ENCODE measurements at places on chromosomes 1 and 21.
A peak's percentile ranks its signal among the peaks of the same experiment; 100 is the strongest.

GRCh38 chr1:150002217-150002616 is 8.3 kb downstream of the OTUD7B start:
- no peak for DNase-seq

DNA sequence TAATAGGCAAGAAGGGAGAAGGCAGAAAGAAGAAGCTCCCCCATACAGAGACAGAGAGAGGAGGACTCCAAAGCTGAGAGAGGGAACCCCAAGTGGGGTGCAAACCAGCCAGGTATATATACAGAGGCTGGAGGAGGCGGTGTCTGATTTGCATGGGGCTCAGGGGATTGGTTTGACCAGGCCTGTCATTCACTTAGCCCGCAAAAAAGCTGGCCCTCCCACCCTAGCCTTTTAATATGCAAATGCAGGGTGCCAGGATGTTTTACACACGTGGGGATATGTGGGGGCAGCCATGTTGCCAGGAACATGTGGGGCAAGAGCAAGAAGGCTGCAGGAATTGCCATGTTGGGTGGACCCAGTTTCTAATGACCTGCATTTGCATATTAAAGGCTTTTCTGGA is 37.0 kb upstream of the TENT5B start:
- DNase-seq, result no peak

DNA sequence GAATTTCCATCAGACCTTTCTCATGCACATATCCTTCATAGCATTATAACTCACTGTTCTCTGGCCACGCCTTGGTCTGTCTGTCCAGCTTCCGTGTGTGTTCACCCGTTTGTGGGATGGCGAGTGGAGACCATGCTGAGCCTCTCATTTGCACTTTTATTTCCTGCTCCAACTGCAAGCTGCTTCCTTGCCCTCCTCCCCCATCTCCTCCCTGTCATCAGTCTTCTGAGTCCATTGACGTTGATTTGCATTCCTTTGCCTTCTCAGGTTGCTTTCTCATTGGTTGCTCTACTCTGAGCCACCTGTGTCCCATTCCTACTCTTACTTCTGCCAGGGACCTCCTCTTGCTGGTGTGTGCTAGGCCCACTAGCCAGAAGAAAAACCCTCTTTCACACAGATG is 146.4 kb downstream of the NOS1AP start:
- no peak for DNase-seq

GRCh38 chr1:175192111-175192629 is 406 bp downstream of the KIAA0040 start:
- peak; percentile 46 for DNase-seq

GRCh38 chr1:248824701-248825100 is 1.0 kb downstream of the SH3BP5L start:
- DNase-seq, result no peak

DNA sequence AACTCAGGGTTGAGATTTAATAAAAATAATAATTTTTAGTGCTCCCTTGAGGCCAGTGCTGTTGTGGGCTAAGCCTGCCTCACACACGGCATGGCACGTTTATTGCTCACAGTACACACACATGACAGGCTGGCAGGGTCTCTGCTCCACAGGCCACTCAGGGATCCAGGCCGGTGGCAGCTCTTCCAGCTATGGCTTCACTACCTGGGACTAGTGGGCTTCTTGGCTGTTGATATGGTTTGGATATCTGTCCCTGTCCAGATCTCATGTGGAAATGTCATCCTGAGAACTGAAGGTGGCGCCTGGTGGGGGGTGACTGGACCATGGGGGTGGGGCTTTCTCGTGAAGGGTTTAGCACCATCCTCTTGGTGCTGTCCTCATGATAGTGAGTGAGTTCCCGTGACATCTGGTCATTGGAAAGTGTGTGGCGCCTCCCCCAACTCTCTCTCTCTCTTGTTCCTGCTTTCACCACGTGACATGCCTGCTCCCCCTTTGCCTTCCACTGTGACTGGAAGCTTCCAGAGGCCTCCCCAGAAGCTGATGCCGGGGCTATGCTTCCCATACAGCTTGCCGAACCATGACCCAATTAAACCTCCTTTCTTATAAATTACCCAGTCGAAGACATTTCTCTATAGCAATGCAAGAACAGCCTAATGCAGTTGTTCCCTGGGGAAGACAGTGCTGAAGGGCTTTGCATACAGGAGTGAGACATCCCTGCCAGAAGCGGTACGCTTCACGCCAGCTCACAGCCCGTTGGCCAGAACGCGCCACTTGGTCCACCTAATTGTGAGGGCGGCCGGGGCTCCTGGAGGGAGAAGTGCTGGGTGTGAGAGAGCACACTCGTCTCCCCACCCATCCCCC is 226.9 kb upstream of the C1orf174 start:
- DNase-seq, result peak; percentile 18

DNA sequence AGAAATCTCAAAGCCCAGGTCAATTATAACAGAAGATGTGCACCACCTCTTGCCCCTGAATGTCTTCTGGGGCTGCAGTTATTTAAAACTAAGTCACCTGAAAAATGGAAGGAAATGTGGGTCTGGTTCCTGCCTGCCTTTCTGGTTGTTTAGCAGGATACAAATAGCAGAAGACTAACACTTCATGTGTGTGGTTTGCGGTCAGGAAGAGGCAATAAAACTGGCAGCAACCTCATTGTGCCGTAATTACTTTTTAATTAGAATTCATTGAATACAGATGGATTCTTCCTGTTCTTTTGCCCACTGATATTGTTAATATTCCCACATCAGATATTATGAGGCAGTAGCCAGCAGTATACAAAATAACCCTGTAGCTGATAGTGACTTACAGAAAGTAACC is 345.7 kb downstream of the ZNF326 start:
- DNase-seq, result no peak

- no peak for DNase-seq
Observed at GRCh38 chr21:19590044-19590443, 1186.5 kb upstream of the TMPRSS15 start.

DNA sequence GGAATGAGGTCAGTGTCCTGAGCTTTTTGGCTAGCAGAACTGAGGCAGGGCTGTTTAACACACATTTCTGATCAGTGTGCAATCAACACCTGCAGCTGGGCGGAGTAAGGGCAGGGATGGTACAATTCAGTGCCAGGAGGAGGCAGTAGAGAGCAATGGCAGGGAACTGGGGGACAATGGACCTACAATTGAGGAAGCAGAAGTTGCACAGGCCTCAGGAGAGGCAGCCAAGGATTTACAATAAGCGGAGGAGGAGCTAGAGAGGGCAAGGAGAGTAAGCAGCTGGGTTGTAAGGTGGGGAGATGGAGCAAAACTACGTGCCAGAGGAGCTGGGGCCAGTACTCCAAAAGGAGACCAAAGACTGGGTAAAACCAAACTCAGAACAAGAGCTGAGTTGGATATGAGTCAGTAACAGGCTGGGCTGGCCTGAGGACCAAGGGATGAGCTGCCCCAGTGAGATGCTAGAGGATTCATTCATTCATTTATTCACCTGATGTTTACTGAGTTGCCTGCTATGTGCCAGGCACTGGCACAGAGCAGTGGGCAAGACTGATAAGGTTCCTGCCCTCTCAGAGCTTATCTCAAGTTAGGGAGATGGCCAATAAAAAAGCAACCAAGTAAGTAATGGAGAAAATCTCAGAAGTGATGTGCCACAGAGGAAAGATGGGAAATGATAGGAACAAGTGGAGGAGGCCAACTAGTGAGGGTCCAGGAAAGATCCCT is 10.4 kb upstream of the GALE start:
- no peak for DNase-seq

DNA sequence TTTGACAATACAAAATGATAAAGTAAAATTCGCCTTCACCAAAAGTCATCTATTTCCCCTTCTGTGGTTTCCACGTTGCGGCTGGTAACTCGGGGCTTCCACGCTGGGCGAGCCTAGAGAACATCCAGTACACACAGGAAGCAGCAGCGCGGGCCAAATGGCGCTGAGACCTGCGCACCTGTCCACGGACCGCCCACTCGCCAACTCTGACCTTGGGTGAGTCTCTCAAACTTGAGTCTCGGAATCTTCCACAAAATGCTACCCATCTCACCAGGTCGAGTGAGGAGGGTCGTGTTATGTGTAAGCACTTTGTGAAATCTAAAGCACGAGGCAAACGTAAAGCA is 820 bp upstream of the TTF2 start:
- DNase-seq, result peak; percentile 37

DNA sequence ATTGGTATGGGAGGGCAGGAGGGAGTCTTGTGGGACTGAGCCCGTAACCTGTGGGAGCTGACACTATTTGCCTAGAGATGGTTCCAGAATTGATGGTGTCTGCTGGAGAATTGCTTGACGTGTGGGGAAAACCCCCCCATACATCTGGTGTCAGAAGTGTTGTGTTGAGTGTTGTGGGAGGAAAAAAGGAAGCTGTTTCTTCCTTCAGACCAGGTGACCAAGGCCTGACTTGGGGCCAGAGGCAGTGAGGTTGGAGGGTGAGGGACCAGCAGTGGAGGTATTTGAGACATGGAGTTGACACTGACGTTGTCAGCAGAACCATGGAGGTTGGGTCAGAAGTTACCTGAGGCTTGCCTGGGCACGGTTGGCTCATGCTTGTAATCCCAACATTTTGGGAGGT is 8.3 kb downstream of the SHISAL2A start:
- DNase-seq, result no peak

- no peak for DNase-seq
Observed at GRCh38 chr1:236127045-236127444, 15.3 kb upstream of the GPR137B start.

DNA sequence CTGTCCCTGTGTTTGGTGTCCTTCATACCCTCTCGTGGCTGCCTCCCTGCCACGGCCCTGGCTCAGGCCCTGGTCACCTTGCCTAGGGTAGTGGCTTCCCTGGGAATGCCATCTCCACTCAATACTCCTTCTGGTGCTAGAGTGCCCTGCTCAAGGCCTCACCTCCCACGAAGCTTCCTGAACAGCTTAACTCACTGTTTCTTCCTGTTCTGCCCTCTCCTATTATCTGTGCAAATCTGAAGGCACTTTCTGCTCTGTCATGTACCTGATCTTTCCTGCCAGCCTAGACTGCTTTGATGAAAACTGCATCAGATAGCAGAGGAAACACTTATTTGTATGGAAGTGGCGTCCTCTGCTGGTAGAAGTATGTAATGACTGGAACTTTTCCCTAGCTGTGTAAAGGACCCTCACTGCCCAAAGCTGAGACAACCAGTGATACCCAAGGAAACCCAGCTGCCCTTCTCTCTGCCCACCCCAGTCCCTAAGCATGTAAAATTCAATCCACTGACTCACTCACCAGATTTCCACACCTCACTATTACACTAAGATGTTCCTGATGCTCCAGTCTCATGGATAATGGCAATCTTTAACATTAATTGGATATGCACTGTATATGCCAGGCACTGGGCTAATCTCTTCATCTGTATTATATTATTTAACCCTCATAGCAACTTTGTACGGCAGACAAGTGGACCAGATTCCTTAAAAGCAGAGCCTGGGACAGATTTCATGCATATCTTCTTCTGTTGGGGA is 36.2 kb upstream of the BTG2 start:
- DNase-seq, result peak; percentile 85

DNA sequence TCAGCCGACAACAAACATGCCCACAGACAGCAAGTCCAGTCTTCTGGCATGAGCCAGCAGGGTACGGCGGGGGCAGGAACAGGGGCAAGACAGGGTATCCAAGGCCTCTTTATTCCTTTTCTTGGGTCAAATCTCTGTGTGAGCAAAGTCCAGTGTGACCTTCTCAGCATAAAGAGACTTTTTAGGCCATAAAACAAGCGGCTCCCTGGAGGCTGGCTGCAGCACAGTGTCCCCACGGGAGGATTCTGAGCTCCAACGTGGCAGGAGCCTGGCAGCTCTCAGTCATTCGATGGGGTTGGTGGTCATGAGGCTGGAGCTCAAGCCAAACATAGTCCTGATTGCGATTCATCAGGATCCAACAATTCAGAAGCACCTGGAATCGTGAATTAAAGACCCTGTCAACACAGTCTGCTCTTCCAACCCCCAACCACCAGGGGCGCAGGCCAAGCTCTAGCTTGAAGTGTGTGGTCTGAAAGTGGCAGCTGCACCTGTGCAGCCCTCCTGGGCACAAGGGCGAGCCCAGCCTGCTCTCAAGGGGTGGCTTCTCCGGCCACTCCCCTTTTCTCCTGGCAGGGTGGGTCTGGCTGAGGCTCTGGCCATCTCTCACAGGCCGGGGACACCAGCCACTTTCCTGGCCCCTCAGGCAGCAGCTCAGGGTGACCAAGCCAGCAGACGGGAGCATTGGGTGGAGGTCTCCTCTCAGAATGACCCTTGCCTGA is 62.1 kb downstream of the SLC66A1 start:
- DNase-seq, result peak; percentile 8

- DNase-seq, result no peak
Observed at GRCh38 chr1:221190249-221190648, 311.0 kb downstream of the HLX start.

DNA sequence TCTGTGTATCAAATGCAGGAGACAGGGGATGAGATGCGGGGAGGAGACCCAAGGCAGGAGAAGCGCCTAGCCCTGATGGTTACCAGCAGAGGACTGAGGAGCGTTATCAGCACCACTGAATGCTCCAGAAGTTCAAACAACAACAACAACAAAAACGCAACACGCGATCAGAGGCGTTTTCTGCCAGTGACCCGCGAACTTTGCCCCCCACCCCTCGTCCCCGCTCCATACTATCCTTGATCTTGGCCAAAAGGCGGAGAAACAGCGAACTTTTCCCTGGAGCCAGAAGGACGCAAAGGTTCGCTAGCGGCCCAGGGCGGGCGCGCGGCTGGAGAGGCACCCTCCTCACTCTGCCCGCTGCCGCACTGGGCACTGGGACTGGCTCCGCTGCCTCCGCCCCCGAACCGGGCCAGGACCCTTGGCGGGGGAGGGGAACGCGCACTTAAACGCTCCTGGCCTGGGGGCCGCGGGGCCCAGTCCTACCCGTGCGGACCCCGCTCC is 699 bp downstream of the ECHDC2 start:
- DNase-seq, result no peak

- DNase-seq, result peak; percentile 2
Observed at GRCh38 chr1:54051933-54052430, 1.0 kb downstream of the TMEM59 start.

DNA sequence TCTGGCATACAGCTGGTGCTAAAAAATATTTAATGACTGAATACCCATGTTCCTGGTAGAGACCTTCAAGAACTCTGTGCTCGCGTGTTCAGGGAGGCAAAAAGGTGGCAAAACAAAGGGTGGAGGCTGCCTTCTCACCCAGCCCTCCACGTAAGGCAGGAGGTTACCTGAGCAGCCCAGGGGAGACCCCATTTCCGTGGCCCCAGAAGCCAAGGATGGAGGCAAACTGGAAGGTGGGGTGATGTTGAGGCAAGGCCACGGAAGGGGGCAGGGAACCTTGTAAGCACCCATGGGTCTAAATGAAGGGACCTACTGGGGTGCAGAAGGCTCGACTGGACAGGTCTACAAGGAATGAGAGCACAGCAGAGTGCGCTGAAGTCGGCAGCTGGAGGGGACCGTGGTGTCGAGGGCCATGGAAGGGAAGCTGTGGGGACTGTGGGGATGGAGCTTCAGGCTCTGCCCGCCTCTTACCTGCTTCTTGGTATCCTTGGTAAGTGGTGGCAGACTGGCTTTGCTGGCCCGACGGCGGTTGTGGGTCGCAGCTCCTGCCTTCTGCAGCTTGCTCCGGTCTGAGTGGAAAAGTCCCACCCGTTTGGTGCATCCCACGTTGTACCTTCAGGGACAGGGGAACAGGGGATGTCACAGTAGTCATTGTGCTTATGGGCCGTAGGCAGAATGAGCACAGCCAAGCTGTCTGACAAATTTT is 8.9 kb upstream of the A3GALT2 start:
- DNase-seq, result no peak

- DNase-seq, result peak; percentile 64
Observed at GRCh38 chr1:172219966-172220365, 200.5 kb upstream of the C1orf105 start.
